ENCODE measurements at places on chromosomes 3 and 15. TPM values are rescaled to one million over a fixed set of nuclear protein-coding genes. Genes with fewer than 3 reads are reported as not detected.

DNA sequence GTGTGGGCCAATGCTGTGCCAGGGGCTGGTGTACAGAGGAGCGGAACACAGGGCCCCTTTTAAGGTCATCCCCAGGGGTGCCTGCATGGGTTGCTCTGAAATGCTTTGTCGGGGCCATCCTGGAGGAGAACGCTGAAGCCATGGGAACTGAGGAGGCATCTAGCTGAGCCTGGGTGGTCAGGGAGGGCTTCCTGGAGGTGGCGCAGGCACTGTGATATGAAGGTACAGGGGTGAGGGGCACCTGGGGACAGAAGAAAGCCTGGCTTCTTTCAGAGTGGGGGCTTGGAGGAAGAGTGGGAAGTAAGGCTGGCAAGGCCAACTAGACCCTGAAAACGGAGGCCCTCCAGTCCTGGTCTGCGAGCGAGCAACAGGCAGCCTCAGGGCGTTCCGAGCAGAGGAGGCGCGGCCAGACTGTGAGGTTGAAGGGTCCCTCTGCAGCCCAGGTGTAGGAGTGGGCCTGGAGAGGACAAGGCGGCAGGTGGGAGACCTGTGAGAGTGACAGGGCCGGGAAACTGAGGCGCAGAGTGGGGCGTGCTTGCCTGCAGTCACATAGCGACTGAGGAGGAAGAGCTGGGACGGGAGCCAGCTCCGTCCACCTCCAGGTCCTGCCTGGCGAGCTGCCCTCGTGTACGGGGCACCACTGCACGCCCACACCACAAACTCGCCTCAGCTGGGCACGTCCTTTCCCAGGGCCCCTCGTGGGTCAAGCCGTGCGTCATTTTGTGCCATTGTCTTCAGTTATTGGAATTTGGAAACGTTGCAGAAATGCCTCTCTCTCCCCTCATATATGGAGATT is 4.1 kb downstream of the FBLN2 start:
- no peaks in the 10 kb centered on the region for H3K36me3 ChIP-seq
- H3K4me3 ChIP-seq, result no peak overlapping the region
- H3K27ac ChIP-seq, result no peak overlapping the region
- DNase-seq, result no peak

The SOX14 gene
- not detected for polyA plus RNA-seq

DNA sequence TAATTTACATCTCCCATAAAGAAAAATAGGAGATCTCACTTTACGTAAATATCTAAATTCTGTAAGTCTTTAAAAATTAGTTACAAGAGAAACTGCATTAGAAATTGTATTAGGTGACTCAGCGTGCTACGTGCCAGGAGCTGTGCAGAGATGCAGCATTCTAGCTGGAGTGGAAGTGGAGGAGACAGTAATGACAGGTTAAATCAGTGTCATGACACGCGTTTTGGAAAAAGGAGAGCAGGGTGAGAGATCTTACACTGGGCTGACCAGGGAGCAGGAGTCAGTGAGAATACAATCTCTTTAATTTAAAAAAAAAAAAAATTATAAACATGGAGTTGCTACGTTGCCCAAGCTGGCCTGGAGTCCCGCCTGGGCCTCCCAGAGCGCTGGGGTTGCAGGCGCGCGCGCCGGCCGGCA is 635 bp downstream of the TUBGCP5 start:
- no peaks in the 10 kb centered on the region for H3K4me1 ChIP-seq
- no peaks in the 10 kb centered on the region for H3K27me3 ChIP-seq
- peaks cover 3% of the 10 kb centered on the region for H3K36me3 ChIP-seq
- DNase-seq, result no peak
- peak overlapping the region; percentile 48 for H3K27ac ChIP-seq

DNA sequence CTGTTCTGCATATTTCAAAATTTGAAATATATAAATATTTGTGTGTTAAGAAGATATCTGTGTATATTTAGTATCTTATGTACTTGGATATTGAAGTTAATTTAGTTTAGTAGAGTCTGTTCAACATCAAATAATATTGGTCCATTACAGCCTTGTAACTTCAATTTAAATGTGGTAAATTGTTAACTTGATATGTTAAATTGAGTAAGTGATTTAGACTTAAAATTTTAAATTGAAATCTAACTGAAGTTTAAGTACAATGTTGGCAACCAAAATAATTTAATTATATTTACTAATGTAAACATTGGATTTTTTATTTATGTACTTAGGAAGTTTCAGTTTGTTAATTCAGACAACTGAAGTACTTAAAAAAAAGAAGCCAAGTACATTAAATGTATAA is 343.9 kb upstream of the DNAJC19 start:
- no peaks in the 10 kb centered on the region for H3K36me3 ChIP-seq
- H3K27me3 ChIP-seq, result no peaks in the 10 kb centered on the region
- H3K4me3 ChIP-seq, result no peak overlapping the region
- no peak for DNase-seq
- H3K27ac ChIP-seq, result no peak overlapping the region

DNA sequence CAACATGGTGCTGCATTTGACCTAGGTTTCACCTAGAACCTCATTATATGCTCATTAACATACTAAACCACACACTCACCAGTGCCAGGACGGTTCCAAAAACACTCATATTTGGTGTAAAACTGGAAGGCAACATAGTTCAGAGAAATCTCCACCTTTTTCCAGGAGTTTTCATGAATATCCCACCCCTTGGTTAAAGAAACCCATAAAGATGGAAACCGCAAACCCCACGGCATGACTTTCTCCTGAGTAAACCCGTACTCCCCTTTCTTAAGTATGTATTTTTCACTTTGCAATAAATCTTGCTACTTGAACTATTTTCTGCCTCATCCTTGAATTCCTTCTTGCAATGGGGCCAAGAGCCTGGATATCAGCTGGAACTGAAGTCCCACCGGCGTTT is 379.3 kb downstream of the MAGI1 start:
- H3K27me3 ChIP-seq, result no peaks in the 10 kb centered on the region
- H3K27ac ChIP-seq, result no peak overlapping the region
- H3K36me3 ChIP-seq, result no peaks in the 10 kb centered on the region
- DNase-seq, result no peak
- H3K4me3 ChIP-seq, result no peak overlapping the region

GRCh38 chr15:60006203-60006862 is 2.2 kb downstream of the FOXB1 start:
- H3K4me3 ChIP-seq, result peak overlapping the region; percentile 19
- H3K27me3 ChIP-seq, result peaks cover 11% of the 10 kb centered on the region
- no peak overlapping the region for H3K27ac ChIP-seq
- no peaks in the 10 kb centered on the region for H3K36me3 ChIP-seq
- DNase-seq, result peak; percentile 61

- DNase-seq, result no peak
- no peak overlapping the region for H3K4me3 ChIP-seq
- H3K27me3 ChIP-seq, result no peaks in the 10 kb centered on the region
- no peak overlapping the region for H3K27ac ChIP-seq
Observed at GRCh38 chr3:130488288-130488687, 28.7 kb upstream of the COL6A6 start.

- peak overlapping the region; percentile 57 for H3K27ac ChIP-seq
- DNase-seq, result peak; percentile 82
- H3K4me1 ChIP-seq, result no peaks in the 10 kb centered on the region
- H3K4me3 ChIP-seq, result no peak overlapping the region
Observed at GRCh38 chr3:101803173-101803782, 24.3 kb downstream of the NXPE3 start.

DNA sequence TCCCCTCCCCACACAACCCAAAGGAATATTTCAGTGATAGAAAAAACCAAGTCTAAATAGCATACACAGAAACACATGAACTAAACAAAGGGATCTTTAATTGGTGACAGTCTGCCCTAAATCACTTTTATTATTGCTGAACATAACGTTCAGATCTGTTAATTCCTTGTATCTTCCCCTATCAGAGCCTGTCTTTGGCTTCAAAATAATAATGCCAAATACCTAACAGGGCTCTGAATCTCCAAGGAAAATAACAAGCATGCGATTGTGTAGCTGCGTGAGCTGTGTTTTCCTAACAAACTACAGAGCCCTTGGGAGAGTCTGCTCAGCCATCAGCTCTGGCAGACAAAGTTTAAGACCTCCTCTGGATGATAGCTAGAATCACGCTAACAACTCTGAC is 1010.1 kb downstream of the ROBO1 start:
- H3K36me3 ChIP-seq, result no peaks in the 10 kb centered on the region
- H3K27ac ChIP-seq, result no peak overlapping the region
- DNase-seq, result no peak
- H3K4me3 ChIP-seq, result no peak overlapping the region
- no peaks in the 10 kb centered on the region for H3K27me3 ChIP-seq

- DNase-seq, result no peak
- H3K4me3 ChIP-seq, result no peak overlapping the region
Observed at GRCh38 chr3:32952369-32953077, 1.1 kb downstream of the CCR4 start.

DNA sequence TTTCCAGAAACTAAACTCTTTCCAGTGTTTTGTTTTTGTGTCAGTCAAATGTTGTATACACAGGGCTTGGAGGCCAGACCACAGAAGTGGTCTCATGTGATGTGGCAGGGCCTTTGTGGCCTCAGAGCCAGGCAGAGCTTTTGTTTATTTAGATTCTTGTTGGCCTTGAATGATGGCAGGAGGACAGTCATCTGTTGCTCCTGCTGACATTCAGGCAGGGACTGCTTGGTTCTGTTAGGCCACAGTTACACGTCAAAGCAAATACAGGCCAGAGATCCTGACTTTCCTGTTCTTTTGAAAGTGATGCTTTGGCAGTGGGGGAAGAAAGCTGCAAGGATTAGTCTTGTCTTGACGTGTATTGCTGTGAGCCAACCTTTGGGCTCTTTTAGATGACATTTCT is 325.1 kb downstream of the CACNA2D3 start:
- no peak overlapping the region for H3K27ac ChIP-seq
- H3K27me3 ChIP-seq, result no peaks in the 10 kb centered on the region
- H3K36me3 ChIP-seq, result no peaks in the 10 kb centered on the region
- no peak overlapping the region for H3K4me3 ChIP-seq

DNA sequence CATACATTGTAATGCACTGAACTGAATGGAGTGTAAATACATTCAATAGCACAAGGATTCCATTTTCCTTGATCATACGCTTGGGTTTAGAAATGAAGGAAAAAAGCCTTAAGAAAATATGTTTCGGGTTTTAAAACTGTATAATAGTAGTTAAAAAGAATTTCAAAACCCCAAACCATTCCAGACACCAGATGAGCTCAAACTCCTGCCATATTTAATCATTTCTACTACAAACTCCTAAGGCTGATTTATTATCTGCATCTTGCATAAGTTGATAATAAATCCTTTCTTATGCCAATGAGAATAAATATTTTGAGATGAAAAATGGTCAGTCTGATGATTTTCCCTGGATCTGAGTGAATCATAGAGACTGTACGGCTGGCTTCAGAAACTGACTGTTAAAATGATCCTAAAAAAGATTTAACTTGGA is 51.0 kb downstream of the NR1D2 start:
- no peaks in the 10 kb centered on the region for H3K27me3 ChIP-seq
- no peaks in the 10 kb centered on the region for H3K36me3 ChIP-seq
- DNase-seq, result no peak
- H3K27ac ChIP-seq, result no peak overlapping the region

The SEMA7A gene
- polyA plus RNA-seq, result 0.45 TPM

DNA sequence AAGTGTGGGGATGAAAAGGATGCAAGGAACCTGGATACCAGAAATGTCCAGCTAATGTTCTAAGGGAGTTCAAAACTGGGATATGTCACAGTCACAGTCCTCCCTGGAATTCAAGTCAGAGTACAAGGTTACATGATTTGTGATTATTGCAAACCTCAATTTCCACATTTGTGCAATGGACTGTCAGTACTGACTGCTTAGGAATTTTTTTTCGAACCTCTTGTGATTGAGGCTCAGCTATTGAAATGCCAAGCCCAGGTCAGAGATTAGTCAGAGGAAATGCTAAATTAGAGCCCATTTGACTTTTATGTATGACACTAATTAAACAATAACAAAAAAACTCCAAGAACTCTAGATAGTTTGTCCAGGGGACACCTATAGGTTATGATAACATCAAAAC is 210.2 kb downstream of the THSD4 start:
- H3K4me3 ChIP-seq, result no peak overlapping the region
- H3K36me3 ChIP-seq, result no peaks in the 10 kb centered on the region
- H3K27me3 ChIP-seq, result no peaks in the 10 kb centered on the region
- peaks cover 7% of the 10 kb centered on the region for H3K4me1 ChIP-seq
- H3K27ac ChIP-seq, result no peak overlapping the region

GRCh38 chr3:151412989-151413388 is 28.4 kb upstream of the P2RY12 start:
- no peaks in the 10 kb centered on the region for H3K36me3 ChIP-seq
- no peak overlapping the region for H3K4me3 ChIP-seq
- no peaks in the 10 kb centered on the region for H3K27me3 ChIP-seq

- no peaks in the 10 kb centered on the region for H3K4me1 ChIP-seq
- no peak overlapping the region for H3K27ac ChIP-seq
- no peaks in the 10 kb centered on the region for H3K27me3 ChIP-seq
- H3K4me3 ChIP-seq, result no peak overlapping the region
- no peak for DNase-seq
Observed at GRCh38 chr3:173502983-173503568, 105.5 kb downstream of the NLGN1 start.

The EAF2 gene
- 4.9 TPM for polyA plus RNA-seq

DNA sequence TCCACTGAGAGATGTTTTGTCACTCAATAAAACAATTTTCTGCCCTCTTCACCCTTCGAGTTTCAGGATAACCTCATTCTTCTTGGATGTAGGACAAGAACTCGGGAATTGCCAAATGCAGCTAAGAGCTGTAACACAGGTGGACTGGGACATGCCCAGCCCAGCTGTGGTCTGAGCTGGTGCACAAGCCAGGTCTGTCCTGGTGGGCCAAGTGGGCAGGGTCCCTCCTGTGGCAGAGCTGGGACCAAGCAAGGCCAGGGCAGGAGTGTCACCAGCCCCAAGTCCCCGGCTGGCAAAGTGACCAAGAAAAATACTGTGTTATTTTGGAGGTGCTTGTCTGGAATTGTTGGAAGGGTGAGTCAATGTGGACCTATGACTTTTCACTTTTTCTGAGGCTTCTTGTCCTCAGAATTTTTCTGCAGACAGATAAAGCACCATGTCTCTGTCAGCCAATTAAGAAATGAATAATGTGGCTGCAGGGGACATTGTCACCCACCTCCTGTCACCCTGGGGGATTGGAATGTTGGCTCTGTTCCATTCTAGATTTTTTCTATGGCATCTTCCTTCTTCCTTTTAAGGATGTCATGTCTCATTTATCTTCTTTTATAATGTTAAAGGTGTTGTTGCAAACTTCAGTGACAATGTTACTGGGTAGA is 645.2 kb upstream of the EPHA6 start:
- H3K27ac ChIP-seq, result no peak overlapping the region
- H3K4me1 ChIP-seq, result no peaks in the 10 kb centered on the region
- H3K4me3 ChIP-seq, result no peak overlapping the region
- H3K27me3 ChIP-seq, result no peaks in the 10 kb centered on the region
- DNase-seq, result no peak
